Left ventricle myocardium inferior (tissue), 1 donor: ENCODE measurements at places on chromosomes 12 and 14.

GRCh38 chr14:46147452-46147851, 504.1 kb downstream of the RPL10L start:
- H3K36me3 ChIP-seq, result no peaks in the 10 kb centered on the region
- H3K27me3 ChIP-seq, result no peaks in the 10 kb centered on the region
- H3K4me1 ChIP-seq, result no peaks in the 10 kb centered on the region
- no peak overlapping the region for H3K4me3 ChIP-seq

DNA sequence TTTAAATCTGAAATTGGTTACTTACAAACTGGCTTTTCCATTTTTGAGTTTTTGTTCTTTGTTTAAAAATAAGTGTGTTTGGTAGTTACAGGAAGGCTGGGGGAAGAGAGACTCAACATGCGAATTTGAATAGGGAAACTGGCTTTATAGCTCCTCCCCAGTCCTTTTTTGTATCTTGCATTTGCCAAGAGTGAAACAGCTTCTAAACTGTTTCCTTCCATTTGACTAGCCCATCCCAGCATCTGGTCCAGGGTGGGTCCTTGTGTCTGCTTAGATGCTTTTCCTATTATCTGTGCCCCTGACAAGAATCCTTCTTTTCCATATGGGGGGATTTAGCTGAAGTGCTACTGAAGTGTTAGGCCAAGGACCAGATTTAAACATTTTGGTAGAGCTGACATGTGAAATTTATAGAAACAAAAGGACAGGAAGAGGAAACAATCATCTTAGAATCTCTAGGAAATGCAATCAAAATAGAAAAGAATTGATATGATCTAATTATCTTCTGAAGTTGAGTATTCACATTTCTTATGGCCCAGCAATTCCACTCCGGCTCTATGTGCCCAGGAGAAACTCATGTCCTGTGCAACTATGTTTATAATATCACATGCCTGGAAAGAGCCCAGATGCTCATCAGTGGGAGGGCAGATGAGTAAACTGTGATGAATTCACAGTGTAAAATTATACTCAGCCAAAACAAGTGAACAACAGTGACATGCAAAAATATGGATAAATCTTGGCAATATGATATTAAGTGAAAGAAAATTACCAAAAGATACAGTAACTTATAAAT, 7.4 kb downstream of the SMOC1 start:
- no peak for DNase-seq
- H3K27ac ChIP-seq, result no peak overlapping the region
- no peak overlapping the region for H3K4me3 ChIP-seq
- no peaks in the 10 kb centered on the region for H3K4me1 ChIP-seq

GRCh38 chr12:3206536-3207072, 129.4 kb downstream of the TSPAN9 start:
- H3K36me3 ChIP-seq, result no peaks in the 10 kb centered on the region
- H3K27ac ChIP-seq, result peak overlapping the region; percentile 87
- H3K4me1 ChIP-seq, result peaks cover 78% of the 10 kb centered on the region

- no peaks in the 10 kb centered on the region for H3K36me3 ChIP-seq
- no peak for DNase-seq
- no peaks in the 10 kb centered on the region for H3K4me1 ChIP-seq
- H3K27ac ChIP-seq, result peak overlapping the region; percentile 65
- H3K4me3 ChIP-seq, result no peak overlapping the region
Measured at GRCh38 chr12:78210506-78210860, 379.8 kb downstream of the NAV3 start.

- no peaks in the 10 kb centered on the region for H3K4me1 ChIP-seq
- peaks cover 17% of the 10 kb centered on the region for H3K27me3 ChIP-seq
- DNase-seq, result no peak
- H3K4me3 ChIP-seq, result no peak overlapping the region
- H3K36me3 ChIP-seq, result no peaks in the 10 kb centered on the region
Measured at GRCh38 chr14:21891921-21892320, 218.3 kb upstream of the OR4E1 start.

DNA sequence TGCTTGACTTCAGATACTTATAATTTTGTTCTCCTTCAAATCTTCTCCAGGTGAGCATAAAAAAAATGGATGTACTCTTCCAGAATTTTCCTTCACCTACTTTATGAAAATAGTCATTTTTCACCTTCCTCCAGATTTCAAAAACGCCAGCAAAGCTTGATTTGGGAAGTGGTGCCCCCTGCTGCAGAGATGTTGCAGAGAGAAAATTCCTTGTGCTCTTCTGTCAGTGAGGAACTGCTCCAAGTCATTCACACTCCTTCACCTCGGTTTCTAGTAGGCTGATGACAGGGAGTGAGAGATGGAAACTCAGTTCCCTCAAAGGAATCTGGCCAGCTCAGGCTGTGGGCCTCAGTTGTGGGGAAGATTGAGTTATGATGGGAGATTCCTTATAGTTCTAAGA, 24.2 kb upstream of the RNASE3 start:
- DNase-seq, result no peak
- H3K4me3 ChIP-seq, result no peak overlapping the region
- H3K27ac ChIP-seq, result no peak overlapping the region
- no peaks in the 10 kb centered on the region for H3K36me3 ChIP-seq
- H3K4me1 ChIP-seq, result no peaks in the 10 kb centered on the region
- H3K27me3 ChIP-seq, result peaks cover 30% of the 10 kb centered on the region

GRCh38 chr14:82719617-82720016, 1186.0 kb upstream of the SEL1L start:
- no peaks in the 10 kb centered on the region for H3K36me3 ChIP-seq
- no peak overlapping the region for H3K27ac ChIP-seq
- H3K27me3 ChIP-seq, result no peaks in the 10 kb centered on the region
- H3K4me1 ChIP-seq, result peaks cover 8% of the 10 kb centered on the region

GRCh38 chr14:69879175-69880043, at the start of gene SMOC1:
SMOC1 (plus strand) TSS chr14:69879416; CDS start chr14:69879679, 263 bp downstream.
- no peaks in the 10 kb centered on the region for H3K36me3 ChIP-seq
- peaks cover 76% of the 10 kb centered on the region for H3K27me3 ChIP-seq
- no peak within 1 kb of the TSS for H3K27ac ChIP-seq

- H3K27me3 ChIP-seq, result no peaks in the 10 kb centered on the region
- H3K4me3 ChIP-seq, result no peak overlapping the region
- DNase-seq, result no peak
- no peaks in the 10 kb centered on the region for H3K4me1 ChIP-seq
- no peaks in the 10 kb centered on the region for H3K36me3 ChIP-seq
- no peak overlapping the region for H3K27ac ChIP-seq
Measured at GRCh38 chr14:30195941-30196340, 268.3 kb upstream of the PRKD1 start.

GRCh38 chr12:46549527-46550265, 177.1 kb upstream of the SLC38A2 start:
- peaks cover 25% of the 10 kb centered on the region for H3K4me1 ChIP-seq
- no peak overlapping the region for H3K4me3 ChIP-seq
- no peaks in the 10 kb centered on the region for H3K36me3 ChIP-seq
- DNase-seq, result no peak
- no peak overlapping the region for H3K27ac ChIP-seq

DNA sequence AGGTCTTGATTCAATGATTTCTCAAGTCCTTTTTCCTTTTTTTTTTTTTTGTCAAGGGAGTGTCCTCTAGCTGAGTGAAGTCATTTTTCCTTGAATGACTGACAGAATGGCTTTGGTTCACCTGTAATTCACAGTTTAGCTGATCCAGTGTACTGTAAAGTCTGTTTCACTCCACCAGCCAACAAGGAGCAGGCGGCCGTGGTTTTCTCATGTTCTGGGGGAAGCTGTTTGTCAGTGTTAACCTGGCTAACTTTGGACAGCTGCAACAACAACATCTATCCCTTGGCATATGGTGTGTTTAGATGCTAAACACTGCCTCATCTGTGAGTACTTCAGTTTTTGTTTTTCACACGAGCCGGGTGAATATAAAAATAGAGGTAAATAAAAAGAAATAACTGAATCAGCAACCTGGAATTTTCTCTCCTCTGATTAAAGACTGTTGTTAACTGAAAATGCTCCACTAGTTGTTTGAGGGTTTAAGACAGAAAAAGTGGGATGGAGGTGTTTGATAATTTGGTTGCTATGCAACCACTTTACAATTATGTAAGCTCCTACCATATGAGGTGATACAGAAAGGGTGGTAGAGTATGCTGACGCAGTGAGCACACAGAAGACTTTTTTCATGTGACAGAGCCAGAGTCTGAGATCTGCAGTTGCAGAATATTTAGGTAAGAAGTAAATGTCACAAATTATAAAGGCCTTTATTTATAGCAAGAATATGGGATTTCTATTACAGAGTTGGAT, 50.3 kb upstream of the SLC2A13 start:
- H3K4me3 ChIP-seq, result no peak overlapping the region
- no peaks in the 10 kb centered on the region for H3K4me1 ChIP-seq
- H3K36me3 ChIP-seq, result no peaks in the 10 kb centered on the region
- no peak overlapping the region for H3K27ac ChIP-seq

GRCh38 chr14:36826614-36827013, 165.0 kb downstream of the PAX9 start:
- no peak for DNase-seq
- H3K4me1 ChIP-seq, result no peaks in the 10 kb centered on the region
- no peak overlapping the region for H3K27ac ChIP-seq
- no peak overlapping the region for H3K4me3 ChIP-seq
- H3K27me3 ChIP-seq, result peaks cover 50% of the 10 kb centered on the region

- H3K4me1 ChIP-seq, result peaks cover 17% of the 10 kb centered on the region
- H3K27me3 ChIP-seq, result peaks cover 46% of the 10 kb centered on the region
- H3K4me3 ChIP-seq, result no peak overlapping the region
- no peak overlapping the region for H3K27ac ChIP-seq
Measured at GRCh38 chr14:104221071-104221625, 82.8 kb downstream of the KIF26A start.

DNA sequence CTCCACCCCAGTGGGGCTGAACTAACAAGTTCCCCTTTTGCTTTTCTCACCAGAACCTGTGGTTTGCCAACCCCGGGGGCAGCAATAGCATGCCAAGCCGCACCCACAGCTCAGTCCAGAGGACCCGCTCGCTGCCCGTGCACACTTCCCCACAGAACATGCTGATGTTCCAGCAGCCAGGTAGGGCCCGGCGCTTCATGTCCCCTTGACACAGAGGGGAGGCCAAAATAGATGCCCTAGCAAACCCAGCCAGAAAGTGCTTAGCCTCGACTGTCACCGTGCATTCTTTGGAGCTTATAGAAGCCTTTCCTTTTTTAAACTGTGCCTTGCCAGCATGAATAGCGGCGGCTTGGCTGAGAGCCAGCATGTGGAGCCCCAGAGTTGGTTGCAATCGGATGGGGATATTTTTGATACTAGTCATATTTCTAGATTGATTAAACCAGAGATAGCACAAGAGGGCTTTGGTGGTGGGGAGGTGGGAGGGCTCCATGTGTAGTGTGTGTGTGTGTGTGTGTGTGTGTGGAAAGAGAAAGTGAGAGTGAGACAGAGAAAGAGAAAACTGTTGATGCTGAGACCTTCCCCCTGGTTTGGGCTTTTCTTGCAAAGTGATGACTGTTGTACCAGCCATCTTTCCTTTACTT, 126.1 kb downstream of the GCH1 start:
- peaks cover 49% of the 10 kb centered on the region for H3K36me3 ChIP-seq
- H3K27ac ChIP-seq, result peak overlapping the region; percentile 91
- peaks cover 79% of the 10 kb centered on the region for H3K4me1 ChIP-seq
- H3K4me3 ChIP-seq, result peak overlapping the region; percentile 7
- DNase-seq, result peak; percentile 70
- no peaks in the 10 kb centered on the region for H3K27me3 ChIP-seq

GRCh38 chr14:72126561-72126960, 194.3 kb downstream of the RGS6 start:
- peaks cover 9% of the 10 kb centered on the region for H3K4me1 ChIP-seq
- no peak overlapping the region for H3K27ac ChIP-seq
- no peak for DNase-seq
- H3K27me3 ChIP-seq, result no peaks in the 10 kb centered on the region

- H3K4me3 ChIP-seq, result no peak overlapping the region
- H3K27ac ChIP-seq, result no peak overlapping the region
- no peak for DNase-seq
Measured at GRCh38 chr14:52463375-52463774, 88.9 kb downstream of the TXNDC16 start.

GRCh38 chr12:67141296-67142018, 127.7 kb upstream of the CAND1 start:
- H3K27me3 ChIP-seq, result no peaks in the 10 kb centered on the region
- H3K27ac ChIP-seq, result no peak overlapping the region
- H3K4me1 ChIP-seq, result no peaks in the 10 kb centered on the region
- DNase-seq, result no peak

DNA sequence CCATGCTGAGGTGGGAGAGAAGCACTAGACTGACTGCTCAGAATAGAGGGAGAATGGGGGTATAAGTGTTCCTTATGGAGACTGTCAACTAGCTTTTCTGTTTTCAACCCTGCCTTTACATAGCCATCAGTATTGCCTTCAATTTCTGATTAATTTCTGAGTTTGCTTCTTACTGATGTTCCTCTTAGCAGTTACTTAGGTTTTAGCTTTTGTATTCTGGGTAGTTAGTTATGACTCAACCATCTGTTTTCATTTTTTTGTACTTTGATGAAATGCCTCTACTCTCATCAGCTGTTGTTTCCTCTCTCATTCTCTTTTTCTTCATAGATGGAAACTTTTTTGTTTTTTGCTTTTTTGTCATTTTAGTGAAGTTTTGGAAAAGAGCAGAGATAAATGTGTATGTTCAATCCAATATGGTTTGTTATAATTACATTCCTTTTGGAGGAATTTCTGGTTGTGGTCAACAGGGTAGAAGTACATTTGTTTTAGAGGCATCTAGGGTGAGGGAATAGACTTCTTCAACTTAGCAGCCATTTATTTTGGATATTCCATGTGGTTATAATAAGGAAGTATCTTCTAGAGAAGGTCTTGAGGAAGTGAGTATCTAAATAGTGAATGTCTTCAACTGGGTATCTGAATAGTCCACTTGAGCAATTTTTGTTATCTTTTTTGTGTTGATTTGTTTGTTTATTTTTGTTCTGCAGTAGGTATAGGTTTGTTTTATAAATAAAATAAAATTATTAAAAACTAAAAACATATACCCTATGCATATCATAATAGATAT, 29.6 kb downstream of the PMCH start:
- H3K27ac ChIP-seq, result no peak overlapping the region
- H3K36me3 ChIP-seq, result no peaks in the 10 kb centered on the region
- no peaks in the 10 kb centered on the region for H3K27me3 ChIP-seq
- peaks cover 7% of the 10 kb centered on the region for H3K4me1 ChIP-seq
- H3K4me3 ChIP-seq, result no peak overlapping the region

DNA sequence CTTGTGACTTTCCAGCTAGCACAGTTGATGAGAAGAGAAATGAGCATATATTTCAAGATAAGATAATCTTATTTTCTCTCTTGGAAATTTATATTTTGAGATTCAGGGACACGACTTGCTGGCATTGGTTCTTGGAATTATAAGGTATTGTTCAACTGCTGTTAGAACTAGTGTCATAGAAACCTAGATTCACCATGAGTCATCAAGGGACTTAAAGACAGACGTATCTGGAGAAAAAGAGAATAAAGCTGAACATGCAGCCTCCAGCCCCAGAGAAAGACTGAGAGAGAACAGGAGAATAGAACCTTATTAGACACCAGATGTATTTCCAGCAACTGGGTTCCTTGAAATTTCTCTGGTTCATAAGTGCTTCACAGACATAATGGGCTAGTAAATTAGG, 194.4 kb upstream of the PPFIA2 start:
- H3K27ac ChIP-seq, result no peak overlapping the region
- H3K4me1 ChIP-seq, result no peaks in the 10 kb centered on the region
- no peaks in the 10 kb centered on the region for H3K36me3 ChIP-seq
- H3K27me3 ChIP-seq, result no peaks in the 10 kb centered on the region
- no peak for DNase-seq
